Effector memory CD4-positive, alpha-beta T cell (primary cell): ENCODE measurements at places on chromosomes 12 and 14.

GRCh38 chr14:91008759-91009409 is 51.6 kb downstream of the RPS6KA5 start:
- no peak for DNase-seq
- no peaks in the 10 kb centered on the region for H3K4me1 ChIP-seq
- H3K4me3 ChIP-seq, result no peak overlapping the region
- H3K27ac ChIP-seq, result no peak overlapping the region
- no peaks in the 10 kb centered on the region for H3K36me3 ChIP-seq

DNA sequence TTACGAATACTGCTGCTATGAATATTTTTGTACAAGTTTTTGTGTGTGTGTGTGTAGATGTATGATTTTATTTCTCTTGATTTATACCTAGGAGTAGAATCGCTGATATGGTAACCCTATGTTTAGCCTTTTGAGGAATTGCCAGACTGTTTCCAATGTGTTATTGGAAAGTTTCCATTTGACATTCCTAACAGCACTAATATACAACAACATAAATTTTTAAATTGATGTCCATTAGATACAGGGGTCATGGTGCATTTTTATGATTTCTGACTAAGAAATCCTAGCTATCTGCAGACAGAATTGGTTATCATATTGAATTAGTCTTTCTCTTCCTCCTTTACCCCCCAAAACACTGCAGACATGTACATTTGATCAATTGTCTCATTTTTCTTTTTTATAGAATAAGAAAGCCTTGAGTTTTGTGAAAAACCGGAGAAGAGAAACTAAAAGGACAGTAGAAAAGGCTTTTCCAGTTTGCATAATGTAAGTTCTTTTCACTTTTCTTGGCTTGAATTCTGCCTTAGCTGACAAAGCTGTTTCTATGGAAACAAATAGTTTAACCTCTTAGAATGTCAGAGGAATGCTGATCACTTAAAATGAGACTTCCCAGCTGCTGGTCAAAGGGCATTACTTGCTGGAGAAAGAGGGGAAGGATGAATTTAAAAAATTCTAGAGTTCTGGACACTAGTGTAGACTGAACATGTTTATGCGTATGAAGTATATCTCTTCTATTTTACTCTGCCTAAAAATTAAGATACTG is 28.2 kb downstream of the PALS1 start:
- H3K27me3 ChIP-seq, result no peaks in the 10 kb centered on the region
- DNase-seq, result no peak
- no peak overlapping the region for H3K4me3 ChIP-seq
- peaks cover 6% of the 10 kb centered on the region for H3K36me3 ChIP-seq
- no peak overlapping the region for H3K27ac ChIP-seq

GRCh38 chr12:95168746-95169145 is 48.5 kb downstream of the FGD6 start:
- H3K27ac ChIP-seq, result no peak overlapping the region
- no peaks in the 10 kb centered on the region for H3K27me3 ChIP-seq
- H3K4me1 ChIP-seq, result no peaks in the 10 kb centered on the region
- no peak for DNase-seq
- no peak overlapping the region for H3K4me3 ChIP-seq

- no peaks in the 10 kb centered on the region for H3K4me1 ChIP-seq
- H3K27me3 ChIP-seq, result no peaks in the 10 kb centered on the region
- no peak for DNase-seq
Measured at GRCh38 chr14:93230539-93230938, 23.5 kb downstream of the UBR7 start.

DNA sequence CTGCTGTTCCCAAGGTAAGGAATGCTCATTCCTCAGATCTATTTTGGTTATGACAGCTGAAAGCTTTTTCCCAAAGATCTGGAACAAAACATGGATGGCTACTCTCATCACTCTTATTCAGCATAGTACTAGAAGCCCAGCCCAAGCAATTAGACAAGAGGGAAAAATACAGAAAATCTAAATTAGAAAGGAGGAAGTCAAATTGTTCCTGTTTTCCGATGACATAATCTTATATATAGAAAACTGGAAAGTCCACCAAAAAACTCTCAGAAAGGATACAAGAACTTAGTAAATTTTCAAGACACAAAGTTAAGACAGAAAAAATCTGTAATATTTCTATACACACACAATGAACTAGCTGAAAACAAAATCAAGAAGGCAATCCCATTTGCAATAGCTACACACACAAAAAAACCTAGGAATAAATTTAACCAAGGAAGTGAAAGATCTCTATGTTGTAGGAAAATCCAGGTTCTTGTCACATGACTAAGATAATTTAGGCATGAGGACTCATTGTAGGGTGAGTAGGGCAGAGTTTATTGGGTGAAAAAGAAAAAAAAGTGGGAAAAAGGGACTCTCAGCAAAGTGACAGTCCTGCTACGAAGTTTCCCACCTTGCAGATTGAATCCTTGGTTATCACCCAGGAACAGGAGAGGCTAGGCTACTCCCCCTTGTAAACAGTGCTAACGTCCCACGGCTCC is 28.6 kb upstream of the KLRB1 start:
- H3K27me3 ChIP-seq, result no peaks in the 10 kb centered on the region
- H3K4me1 ChIP-seq, result peaks cover 34% of the 10 kb centered on the region
- no peaks in the 10 kb centered on the region for H3K36me3 ChIP-seq
- no peak overlapping the region for H3K27ac ChIP-seq
- no peak overlapping the region for H3K4me3 ChIP-seq

- H3K4me1 ChIP-seq, result no peaks in the 10 kb centered on the region
- no peaks in the 10 kb centered on the region for H3K27me3 ChIP-seq
- H3K27ac ChIP-seq, result no peak overlapping the region
- H3K36me3 ChIP-seq, result no peaks in the 10 kb centered on the region
- H3K4me3 ChIP-seq, result no peak overlapping the region
Measured at GRCh38 chr14:25121337-25122129, 71.6 kb upstream of the STXBP6 start.

DNA sequence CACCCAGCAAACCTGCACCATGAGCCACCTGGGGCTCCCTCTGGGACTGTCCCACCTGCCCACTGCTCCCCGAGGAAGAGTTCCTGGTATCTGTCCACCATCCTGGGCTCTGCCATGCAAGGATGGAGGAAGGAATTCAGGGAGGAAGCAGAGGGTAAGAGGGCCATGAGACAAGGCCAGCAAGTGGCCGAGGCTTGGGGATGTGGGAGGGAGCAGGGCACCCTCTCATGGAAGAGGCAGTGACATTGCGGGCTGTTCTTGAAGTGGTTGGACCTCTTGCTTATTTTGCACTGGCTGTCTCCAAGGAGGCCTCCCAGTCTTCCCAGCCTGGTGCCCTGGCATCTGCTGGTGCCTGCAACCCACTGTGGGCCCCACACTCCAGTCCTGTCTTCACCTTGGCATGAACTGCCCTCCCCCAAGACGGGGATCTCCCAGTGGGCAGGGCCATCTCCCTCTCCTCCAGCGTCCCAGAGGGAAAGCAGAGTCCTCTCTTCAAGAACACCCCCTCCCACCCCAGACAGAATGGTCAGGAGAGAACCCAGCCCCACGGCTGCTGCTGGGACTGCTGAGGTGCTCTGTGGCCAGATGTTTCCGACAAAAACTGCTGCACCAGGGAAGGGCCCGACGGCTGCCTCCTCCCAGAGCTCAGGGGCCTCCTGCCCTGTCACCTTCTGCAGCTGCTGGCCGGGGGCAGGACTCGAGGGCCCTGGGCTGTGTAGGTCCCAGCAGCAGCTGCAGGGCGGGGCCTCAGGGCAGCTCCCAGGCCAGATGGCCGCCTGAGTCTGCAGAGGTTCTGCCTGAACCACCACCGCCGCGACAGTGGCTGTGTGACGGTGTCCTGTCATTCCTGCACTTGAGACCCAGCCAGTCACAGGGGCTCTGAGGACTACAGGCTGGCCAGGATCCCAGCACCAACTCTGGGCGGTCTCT is 1.8 kb upstream of the AKT1 start:
- no peaks in the 10 kb centered on the region for H3K27me3 ChIP-seq
- H3K4me1 ChIP-seq, result peaks cover 42% of the 10 kb centered on the region
- no peaks in the 10 kb centered on the region for H3K36me3 ChIP-seq
- no peak overlapping the region for H3K27ac ChIP-seq
- H3K4me3 ChIP-seq, result no peak overlapping the region

- no peak overlapping the region for H3K27ac ChIP-seq
- no peak overlapping the region for H3K4me3 ChIP-seq
- H3K4me1 ChIP-seq, result no peaks in the 10 kb centered on the region
- H3K27me3 ChIP-seq, result no peaks in the 10 kb centered on the region
- H3K36me3 ChIP-seq, result no peaks in the 10 kb centered on the region
Measured at GRCh38 chr14:84591827-84592445, 938.0 kb upstream of the FLRT2 start.

DNA sequence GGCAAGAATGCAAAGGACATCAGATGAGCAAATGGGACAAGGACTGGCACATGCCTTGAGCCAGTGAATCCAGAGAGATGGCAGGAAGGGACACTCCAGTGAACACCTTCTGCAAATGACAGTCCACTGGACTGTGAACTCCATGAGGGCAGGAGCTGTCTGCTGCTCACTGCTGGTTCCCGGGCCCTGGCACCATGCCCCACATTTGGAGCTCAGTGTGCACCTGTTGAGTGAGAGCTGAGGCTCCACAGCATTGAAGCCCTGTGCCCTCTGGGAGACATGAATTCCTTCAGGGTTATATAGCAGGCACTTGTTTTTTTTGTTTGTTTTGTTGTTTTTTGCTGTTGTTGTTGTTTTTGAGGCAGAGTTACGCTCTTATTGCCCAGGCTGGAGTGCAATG is 13.1 kb downstream of the PRIMA1 start:
- no peak overlapping the region for H3K27ac ChIP-seq
- H3K4me3 ChIP-seq, result no peak overlapping the region
- H3K4me1 ChIP-seq, result no peaks in the 10 kb centered on the region
- no peaks in the 10 kb centered on the region for H3K27me3 ChIP-seq

DNA sequence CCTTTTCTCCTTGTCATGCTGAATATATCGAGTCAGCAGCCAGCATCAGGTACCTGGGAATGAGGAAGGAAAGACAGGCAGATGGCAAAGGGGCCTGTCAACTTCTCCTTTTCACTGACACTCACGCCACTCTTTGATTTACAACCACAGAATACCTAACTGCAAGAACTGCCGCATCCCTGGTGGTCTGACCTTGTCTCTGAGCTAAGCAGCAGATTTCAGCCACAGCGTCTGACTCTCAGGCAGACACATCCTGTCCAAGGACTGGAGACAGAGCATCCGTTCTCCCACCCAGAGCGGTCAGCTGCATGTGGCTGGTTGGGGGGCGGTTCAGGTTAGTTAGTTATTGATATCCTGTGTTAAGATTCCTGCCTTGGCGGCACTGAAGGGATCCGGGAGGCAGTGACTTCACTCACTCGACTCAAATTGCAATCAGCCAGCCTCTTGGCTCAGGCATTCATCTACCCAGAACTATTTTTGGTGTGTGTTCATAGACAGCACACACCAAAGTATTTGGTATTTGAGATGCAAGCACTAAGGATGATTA is 11.2 kb upstream of the MAP1LC3B2 start:
- H3K27ac ChIP-seq, result no peak overlapping the region
- no peaks in the 10 kb centered on the region for H3K36me3 ChIP-seq
- no peak for DNase-seq
